Fibroblast of mammary gland (primary cell): ENCODE measurements at places on chromosomes 16 and 17.

DNA sequence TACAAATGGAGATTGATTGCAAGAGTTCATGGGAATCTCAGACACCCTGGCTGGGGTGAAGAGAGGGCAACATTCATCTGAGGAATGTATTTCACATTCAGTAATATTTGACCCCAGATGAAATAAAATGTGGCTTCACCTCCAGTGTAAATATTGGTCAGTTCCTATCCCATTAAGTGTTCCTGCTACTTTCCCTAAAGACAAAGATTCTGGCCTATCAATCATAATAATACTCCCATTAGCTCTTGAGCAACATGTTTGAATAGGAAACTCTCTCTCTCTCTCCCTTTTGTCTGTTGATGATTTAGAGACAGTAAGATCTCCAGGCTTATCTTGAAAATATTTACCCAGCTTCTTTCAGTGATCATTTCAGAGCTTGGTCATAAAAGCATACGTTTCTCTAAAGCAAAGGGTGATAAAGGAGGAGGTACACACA lies 70.1 kb downstream of the KCNJ2 start:
- DNase-seq, result no peak

- DNase-seq, result peak; percentile 57
These were observed 19.3 kb upstream of the NXPH3 start for GRCh38 chr17:49556223-49556943.

DNA sequence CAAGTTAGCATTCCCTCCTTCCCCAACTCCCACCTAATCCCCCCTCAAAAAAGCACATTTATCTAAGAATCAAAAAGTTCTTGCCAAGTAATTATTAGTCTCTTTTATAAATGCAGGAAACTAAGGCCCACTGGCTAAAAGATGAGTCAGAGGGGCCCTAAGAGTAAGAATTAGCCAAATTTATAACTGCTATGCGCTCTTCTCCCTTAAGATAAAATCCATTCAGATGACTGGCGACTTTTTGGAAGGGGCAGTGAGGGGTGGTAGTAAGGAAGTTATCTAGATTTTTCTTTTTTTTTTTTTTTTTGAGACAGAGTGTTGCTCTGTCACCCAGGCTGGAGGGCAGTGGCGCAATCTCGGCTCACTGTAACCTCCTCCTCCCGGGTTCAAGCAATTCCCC lies 17.1 kb downstream of the ZNF652 start:
- peak; percentile 44 for DNase-seq

DNA sequence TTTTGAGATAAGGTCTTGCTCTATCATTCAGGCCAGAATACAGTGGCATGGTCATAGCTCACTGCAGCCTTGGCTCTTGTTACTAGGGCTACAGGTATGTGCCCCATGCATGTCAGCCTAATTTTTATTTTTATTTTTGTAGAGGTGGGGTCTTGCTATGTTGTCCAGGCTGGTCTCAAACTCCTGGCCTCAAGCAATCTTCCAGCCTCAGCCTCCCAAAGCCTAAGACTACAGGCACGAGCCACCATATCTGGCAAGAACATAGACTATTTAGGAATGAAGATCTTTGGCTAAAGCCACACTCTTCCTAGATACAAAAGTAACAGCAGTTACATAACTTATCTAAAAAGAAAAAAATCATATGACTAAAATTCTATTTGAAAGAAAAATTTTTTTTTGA lies 15.6 kb upstream of the DDX19A start:
- no peak for DNase-seq

DNA sequence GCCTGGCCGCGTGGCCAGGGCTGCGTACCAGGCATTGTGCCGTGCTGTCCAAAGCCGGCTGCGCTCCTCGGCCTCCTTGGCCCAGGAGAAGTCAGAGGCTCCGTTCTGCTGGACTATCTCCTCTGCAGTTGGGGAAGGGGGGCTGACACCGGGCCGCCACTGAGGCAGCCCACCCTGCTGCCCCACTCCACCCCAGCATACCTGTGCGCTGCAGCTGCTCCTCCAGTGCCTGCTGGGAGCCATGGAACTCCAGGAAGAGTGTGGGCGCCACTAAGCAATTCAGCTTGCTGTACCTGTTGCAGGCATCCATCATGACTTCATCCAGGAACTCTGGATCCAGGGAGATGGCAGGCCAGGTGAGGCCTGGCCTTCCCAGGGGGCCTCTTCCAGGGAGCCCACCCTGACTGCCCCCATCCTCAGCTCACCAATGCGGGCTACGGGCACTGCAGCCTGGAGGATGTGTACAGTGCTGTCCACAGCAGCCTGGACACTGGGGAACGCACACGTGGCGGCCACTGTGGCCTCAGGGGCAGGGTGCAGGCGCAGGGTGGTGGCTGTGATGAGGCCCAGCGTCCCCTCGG lies 2.9 kb downstream of the LDHD start:
- no peak for DNase-seq

DNA sequence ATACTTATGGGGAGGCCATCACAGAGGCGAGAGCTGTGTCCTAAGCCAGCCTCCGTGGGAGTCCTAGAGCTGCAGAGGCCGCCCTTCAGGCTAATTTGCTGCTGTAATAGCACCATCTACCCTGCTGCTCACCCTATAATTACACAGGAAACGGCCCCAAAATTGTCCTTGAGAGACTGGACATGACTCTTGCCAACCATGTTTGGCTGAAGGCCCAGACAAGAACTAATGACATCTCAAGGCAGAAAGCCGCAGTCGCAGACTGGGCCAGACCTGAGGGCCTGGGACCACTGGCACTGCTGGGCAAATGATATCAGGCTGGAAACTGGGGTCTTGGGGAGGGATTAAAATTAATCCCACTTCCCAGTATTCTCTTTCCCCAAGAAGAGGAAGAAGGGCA lies 24.1 kb downstream of the PSMD7 start:
- no peak for DNase-seq

DNA sequence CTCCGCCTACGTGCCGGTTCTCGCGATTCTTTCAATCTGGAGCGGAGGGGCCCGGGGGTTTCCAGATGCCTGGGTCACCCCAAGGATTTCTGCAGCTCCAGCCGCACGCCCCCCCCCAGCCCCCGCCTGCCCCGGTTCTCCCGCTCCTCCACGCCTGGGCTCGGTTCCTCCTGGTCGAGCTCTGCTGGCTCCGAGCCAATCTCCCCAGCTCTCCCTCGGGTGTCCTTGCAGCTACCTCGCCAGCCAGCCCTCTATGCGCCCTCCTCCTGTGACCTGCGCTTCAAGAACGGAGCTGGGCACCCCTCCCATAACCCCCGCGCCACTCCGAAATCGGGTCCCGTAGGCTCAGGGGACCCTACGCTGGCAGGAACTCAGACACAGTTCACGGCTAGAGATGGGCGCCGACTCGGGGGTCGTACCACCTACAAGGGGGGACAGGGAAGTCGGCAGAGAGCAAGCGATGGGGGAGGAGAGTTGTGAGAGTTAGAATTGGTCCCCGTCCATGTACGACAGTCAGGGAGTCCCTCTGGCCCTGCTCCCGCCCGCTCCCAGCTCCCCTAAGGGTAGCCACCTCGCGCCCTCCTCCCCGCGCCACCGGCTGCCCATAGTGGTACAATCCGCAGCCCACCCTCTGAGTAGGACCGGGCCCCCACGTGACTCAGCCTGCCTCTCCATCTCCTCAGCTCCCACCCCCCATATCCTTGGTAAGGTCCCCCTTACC lies 961 bp downstream of the FGF11 start:
- DNase-seq, result no peak

GRCh38 chr17:66542129-66542966 lies 239.9 kb downstream of the PRKCA start:
- peak; percentile 70 for DNase-seq

DNA sequence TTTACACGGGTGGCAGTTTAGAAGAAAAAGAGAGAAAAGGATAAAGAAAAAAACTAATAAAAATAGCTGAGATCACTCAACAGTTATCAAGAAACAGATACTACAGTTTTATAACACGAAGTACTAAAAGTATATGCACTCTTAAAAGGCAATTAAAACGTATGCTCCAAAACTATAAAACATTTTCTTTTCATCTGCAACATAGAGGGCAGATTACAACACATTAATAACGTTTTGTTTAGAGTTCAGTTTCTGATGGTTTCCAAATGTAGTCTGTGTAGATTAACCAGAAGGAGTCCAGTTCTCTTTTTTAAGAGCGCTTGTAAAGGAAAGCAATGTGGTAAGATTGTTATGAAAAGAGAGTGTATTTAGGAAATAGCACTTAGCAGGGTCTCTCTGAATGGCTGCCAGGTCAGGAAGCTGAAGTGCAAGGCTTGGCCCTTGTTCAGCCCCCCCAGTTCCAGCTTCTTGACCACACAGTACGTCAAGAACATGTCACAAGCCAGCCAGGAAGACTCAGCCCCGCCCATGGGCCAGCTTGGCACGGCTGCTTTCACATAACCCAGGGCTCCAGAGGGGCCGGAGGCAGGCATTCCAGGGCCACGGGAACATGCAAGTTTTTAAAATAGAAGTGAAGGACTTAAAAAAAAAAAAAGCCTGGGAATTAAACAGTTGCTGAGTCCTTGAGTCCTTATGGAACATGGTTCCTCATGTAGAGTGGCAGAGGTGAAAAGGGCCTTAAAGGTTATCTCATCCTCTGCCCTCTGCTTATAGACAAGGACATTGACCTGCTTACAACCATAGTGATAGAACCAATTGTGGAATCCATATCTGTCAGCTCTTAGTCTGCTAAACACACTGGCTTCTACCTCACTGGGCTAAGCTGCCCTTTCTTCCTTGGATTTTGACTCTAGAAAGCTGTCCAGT lies 147.4 kb upstream of the TBX2 start:
- peak; percentile 99 for DNase-seq

GRCh38 chr16:90019543-90020259 lies 445 bp upstream of the DBNDD1 start:
- DNase-seq, result peak; percentile 69

DNA sequence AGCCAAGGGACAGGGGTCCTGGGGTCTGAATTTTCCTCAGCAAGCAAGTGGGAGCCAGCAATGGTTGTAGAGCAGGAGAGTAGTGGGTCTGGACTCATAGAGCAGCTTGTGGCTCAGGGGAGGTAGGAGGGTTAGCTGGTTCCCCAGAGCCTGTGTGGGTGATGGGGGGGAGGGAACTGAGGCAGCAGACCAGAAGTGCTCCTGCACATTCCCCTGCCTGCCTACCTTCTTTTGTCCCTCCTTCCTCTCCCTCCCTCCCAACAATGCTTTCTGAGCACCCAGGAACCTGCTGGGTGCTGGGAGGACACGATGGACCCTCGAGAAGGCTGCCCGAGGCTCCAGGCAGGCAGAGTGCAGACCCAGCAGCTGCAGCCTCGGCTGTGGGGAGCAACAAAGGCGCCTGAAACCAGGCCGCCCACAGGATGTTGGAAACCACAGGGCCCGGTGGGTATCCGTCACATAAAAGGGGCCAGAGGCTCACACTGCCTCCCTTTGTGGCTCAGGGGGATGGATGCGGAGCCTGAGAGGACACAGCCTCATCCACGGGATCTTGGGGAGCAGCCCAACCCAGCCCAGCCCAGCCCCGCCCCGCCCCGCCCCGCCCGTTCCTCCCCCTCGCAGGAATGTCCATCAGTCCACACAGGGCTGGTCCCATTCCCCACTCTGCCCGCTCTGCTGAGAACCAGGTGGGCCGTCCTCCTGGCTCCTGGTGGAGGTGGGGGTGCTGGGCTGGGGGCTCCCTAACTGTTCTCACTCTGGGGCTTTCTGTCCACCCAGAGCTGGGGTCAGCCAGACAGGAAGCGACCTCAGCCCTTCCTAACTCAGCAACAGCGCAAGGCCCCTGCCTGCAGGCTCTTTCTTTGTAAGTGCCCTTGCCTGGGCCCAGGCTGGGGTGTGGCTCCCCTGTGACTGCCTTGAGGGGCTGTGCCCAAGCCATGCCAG lies 1.7 kb upstream of the NLRC3 start:
- no peak for DNase-seq

DNA sequence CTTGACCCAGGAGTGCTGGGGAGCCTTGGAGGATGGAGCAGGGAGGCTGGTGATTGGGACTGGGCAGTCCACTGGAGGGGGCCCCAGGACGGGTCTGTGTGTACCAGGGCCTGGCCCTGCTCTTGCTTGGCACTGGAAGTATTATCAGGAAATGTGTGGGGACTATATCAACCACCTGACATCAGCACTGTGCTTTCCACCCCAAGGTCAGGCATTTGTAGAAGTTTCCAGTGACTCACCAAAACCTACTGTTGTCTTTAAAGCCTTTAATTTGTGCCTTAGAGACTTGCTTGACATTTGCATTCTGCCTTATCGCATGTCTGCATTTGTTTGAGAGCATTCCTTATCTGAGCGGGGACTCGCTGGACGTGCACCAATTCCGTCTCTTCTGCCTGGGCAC lies 323.1 kb downstream of the FOXL1 start:
- peak; percentile 49 for DNase-seq

DNA sequence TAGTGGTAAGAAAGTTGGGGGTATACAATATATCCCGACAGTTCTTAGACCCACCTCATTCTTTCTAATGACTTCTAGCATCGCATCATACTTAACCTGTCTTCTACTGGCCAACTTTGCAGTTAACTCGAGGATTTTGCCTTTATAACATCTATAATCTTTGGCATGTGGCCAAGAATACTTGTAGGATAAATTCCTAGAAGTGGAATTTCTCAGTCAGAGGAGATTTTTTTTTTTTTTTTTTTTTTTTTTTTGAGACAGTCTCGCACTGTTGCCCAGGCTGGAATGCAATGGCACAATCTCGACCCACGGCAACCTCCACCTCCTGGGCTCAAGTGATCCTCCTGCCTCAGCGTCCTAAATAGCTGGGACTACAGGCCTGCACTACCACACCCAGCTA lies 253.5 kb downstream of the MRTFB start:
- DNase-seq, result no peak

- peak; percentile 31 for DNase-seq
These were observed 91.4 kb upstream of the CCL2 start for GRCh38 chr17:34163646-34164045.

GRCh38 chr16:88983771-88984687 lies 7.0 kb upstream of the CBFA2T3 start:
- no peak for DNase-seq

DNA sequence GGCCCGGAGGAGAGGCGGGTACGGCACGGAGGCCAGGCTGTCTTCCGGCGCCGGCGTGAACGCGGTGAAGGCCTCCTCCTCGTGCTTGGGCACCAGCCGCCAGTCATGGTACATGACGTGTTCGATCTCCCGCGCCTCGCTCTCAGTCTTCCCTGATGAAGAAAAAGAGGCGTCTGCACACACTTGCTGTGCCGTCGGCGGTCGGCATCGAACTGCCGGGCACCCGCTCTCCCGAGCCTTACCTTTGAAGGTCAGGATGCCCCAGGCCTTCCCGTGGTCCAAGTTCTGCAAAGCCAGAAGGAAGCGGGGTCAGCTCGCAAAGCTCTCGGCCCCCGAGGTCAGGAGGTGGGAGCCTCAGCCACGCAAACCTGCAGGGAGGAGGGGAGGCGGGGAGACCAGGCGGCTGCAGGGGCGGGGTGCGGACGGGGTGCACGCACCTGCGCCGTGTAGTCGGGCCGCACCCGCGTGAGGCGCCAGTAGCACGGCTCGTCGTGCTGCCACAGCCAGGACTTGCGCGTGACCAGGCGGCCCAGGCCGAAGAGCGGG lies at the start of gene EME2:
Gene EME2, plus strand, starts transcription at position 449 of the 546 bp plus-strand sequence. CDS start 418 bp downstream, outside the sequence.
- peak; percentile 33 for DNase-seq
